ENCODE measurements at places on chromosomes 13 and 19.
A peak's percentile ranks its signal among the peaks of the same experiment; 100 is the strongest.

GRCh38 chr13:94112227-94112626 lies 367.3 kb downstream of the DCT start:
- DNase-seq, result no peak

DNA sequence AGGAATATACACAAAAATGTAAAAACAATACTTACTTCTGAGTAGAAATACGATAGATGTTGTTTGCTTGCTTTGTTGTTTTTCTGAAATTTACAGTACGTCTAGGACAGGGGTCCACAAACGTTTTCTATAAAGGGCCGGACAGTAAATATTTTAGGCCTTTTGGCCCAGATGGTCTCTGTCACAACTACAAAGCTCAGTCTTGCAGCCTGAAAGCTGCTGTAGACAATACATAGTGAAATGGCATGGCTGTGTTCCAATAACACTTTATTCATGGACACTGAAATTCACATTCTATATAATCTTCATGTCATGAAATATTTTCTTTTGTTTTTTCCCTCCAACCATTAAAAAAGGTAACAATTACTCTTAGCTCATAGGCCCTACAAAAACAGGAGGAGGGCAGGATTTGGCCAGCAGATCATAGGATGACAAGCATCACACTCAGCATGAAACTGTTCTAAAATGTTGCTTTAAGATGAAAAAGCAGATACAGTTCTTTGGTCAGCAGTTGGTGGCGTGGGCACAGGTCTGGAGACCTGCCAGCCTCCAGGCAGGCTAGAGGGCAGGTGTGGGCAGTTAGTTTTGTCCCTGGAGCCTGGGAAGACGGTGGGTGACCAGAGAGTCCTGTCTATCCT lies at the start of gene EDDM13:
TSS of gene EDDM13 (plus strand) at position 588 of the 638 bp plus-strand sequence. CDS start 87 bp downstream, outside the sequence.
- DNase-seq, result no peak

DNA sequence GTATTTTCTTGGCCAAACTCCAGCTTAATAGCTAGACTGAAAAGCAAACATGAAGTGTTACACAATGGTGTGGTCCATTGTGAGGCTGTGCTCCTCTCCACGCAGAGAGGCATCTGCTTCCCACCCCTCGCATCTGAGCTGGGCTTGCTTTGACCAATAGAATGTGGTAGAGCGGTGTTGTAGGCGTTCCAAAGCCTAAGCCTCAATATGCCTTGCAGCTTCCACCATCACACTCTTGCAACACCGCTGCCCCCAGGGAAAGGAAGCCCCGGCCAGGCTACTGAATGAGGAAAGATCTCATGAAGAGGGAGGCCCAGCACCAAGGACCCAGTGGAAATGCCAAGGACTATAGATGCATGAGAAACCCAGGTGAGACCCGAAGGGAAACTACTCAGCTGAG lies 9.4 kb downstream of the FLT1 start:
- no peak for DNase-seq

DNA sequence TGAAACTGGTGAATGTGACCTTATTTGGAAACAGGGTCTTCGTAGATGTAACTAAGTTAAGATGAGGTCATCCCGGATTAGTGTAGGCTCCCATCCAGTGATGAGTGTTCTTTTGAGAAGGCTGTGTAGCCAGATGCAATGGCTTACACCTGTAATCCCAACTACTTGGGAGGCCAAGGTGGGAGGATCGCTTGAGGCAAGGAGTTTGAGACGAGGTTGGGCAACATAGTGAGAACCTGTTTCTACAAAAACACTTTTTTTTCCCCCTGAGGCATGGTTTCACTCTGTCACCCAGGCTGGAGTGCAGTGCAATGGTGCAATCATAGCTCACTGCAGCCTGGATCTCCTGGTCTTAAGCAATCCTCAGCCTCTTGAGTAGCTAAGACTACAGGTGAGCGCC lies 36.4 kb downstream of the FBN3 start:
- DNase-seq, result no peak

GRCh38 chr13:39306639-39307589 lies 268.7 kb downstream of the NHLRC3 start:
- no peak for DNase-seq

GRCh38 chr19:38653028-38653571 lies 5.7 kb downstream of the ACTN4 start:
- no peak for DNase-seq

GRCh38 chr13:43876366-43876765 lies 3.2 kb downstream of the CCDC122 start:
- no peak for DNase-seq

- DNase-seq, result no peak
Measured at GRCh38 chr19:41288673-41289530, 21.1 kb upstream of the CCDC97 start.

- no peak for DNase-seq
Measured at GRCh38 chr13:26585136-26585535, 27.7 kb downstream of the WASF3 start.

DNA sequence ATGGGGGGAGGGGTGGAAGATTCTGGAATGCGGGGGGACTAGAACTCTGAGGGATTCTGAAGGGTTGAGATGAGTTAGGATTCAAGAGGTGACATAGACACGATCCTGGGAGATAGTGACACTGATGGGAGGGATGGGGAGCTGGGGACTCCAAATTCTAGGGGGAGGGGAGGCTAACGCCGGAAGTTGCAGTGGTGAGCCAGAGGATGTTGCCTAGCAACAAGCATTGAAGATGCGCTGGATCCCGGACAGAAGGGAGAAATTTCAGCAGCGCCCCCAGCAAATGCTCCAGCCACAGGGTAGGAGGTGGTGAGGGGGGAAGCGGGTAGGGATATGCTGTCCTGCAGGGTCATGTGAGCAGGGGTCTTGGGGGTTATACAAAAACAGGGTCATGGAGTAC lies 6.9 kb upstream of the LTBP4 start:
- peak; percentile 47 for DNase-seq

DNA sequence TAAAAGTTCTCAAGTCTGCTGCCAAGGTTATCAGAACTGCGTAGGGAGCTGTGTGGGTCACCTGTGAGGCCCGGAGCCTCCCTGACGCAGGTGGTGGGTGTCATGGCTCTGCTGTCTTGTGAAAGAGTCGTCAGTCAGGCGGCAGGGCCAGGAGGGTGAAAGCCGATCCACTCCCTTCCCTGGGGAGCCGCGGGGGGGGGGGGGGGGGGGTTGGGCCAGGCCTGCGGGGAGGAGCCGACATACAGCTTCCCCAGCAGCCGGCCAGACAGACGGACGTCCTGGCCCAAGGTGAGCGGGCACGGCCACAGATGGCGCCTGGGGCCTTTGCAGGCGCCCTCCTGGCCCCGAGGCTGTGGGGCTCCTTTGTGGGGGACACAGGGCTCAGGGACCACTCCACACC lies 12.4 kb downstream of the SBNO2 start:
- DNase-seq, result no peak

GRCh38 chr13:51817717-51818116 lies 13.8 kb upstream of the DHRS12 start:
- no peak for DNase-seq

GRCh38 chr13:77492982-77493381 lies 42.5 kb upstream of the SCEL start:
- no peak for DNase-seq

DNA sequence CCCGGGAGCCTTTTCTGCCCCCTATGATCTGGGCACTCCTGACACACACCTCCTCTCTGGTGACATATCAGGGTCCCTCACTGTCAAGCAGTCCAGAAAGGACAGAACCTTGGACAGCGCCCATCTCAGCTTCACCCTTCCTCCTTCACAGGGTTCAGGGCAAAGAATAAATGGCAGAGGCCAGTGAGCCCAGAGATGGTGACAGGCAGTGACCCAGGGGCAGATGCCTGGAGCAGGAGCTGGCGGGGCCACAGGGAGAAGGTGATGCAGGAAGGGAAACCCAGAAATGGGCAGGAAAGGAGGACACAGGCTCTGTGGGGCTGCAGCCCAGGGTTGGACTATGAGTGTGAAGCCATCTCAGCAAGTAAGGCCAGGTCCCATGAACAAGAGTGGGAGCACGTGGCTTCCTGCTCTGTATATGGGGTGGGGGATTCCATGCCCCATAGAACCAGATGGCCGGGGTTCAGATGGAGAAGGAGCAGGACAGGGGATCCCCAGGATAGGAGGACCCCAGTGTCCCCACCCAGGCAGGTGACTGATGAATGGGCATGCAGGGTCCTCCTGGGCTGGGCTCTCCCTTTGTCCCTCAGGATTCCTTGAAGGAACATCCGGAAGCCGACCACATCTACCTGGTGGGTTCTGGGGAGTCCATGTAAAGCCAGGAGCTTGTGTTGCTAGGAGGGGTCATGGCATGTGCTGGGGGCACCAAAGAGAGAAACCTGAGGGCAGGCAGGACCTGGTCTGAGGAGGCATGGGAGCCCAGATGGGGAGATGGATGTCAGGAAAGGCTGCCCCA lies 8.5 kb upstream of the CEACAM7 start:
- no peak for DNase-seq

- no peak for DNase-seq
Measured at GRCh38 chr13:110887597-110888333, 27.1 kb downstream of the ANKRD10 start.

- DNase-seq, result no peak
Measured at GRCh38 chr13:35690581-35691207, 214.2 kb upstream of the MAB21L1 start.

DNA sequence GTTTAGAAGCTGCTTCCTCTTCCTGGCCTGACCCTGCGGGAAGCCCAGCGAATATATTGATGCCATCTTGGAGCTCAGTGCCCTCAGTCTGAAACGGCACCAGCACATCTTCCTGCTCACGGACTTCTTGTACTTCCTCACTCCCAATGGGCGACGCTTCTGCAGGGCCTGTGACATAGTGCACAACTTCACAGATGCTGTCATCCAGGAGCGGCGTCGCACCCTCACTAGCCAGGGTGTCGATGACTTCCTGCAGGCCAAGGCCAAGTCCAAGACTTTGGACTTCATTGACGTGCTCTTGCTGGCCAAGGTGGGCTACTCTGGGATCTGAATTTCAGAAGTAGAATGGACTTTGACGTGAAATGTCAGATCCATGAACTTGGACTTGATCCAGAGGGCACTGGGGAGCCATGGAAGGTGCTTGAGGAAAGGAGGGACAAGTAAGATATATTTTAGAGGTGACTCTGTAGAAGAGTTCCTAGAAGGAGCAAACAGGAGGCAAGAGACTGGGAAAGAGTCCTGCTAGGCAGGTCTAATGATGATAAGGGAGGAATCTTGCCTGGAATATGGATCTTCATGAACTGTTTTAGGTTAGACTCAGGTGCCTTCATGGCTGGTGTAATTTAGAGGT lies 38.4 kb upstream of the CYP4F8 start:
- no peak for DNase-seq

DNA sequence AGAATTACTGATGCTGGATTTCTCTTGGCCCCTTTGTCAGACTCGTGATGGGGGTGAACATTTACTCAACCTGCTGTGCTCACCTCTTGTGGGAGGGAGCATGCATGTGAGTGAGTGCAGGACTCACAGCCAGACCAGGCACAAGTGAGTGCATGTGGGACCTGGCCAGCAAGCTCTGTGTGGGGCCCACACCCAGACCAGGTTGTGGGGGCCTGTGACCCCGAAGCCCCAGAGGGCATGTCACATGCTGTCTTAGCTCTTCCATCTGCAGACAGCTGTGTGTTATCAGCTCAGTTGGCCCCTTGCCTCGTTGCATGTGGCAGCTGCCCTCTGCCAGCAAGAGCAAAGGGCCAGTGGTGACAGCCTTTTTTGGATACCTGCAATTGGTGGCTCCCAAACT lies 614.4 kb downstream of the GPC5 start:
- no peak for DNase-seq

DNA sequence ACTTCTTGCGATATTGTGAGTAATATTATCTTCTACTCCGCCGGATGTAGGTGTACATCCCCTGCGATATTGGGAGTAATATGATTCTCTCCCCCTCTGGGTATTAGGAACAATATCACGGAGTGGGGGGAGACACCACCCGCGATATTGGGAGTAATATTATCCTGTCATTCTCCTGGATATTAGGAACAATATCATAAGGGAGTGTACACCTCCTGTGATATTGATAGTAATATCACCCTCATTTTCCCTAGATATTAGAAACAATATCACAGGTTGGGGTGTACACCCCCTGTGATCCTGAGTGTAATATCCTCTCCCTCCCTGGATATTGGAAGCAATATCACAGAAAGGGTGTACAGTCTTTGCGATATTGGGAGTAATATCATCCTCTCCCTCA lies 64.3 kb upstream of the CEACAM21 start:
- no peak for DNase-seq

- DNase-seq, result no peak
Measured at GRCh38 chr13:113792886-113793717, 34.1 kb downstream of the TMEM255B start.

DNA sequence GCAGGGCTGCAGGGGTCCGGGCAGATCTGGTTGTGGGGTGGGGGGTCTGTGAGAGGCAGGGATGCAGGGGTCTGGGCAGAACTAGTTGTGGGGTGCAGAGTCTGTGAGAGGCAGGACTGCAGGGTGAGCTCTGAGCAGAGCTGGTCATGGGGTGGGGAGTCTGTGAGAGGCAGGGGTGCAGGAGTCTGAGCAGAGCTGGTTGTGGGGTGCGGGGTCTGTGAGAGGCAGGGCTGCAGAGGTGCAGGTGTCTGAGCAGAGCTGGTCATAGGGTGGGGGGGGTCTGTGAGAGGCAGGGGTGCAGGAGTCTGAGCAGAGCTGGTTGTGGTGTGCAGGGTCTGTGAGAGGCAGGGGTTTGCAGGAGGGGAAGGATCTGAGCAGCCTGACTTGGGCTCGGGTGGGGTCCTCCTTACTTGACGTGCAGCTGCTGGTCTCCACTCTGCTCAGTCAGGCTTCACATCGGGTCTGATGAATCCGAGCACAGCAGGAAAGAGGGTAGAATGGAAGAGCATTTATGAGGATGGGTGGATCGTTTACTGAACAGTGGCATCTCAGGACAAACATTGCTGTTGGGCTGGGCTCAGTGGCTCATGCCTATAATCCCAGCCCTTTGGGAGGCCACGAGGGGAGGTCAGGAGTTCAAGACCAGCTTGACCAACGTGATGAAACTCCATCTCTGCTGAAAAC lies 31.2 kb downstream of the IGFL2 start:
- no peak for DNase-seq

Measured in SK-N-DZ (cell line).